Left renal cortex interstitium (tissue), 4 donors: ENCODE measurements at places on chromosomes 1 and 21. TPM values are rescaled to one million over a fixed set of nuclear protein-coding genes. Genes with fewer than 3 reads are reported as not detected.
A peak's percentile ranks its signal among the peaks of the same experiment; 100 is the strongest.

GRCh38 chr1:156654700-156655099 is 12.8 kb downstream of the BCAN start:
- no peak for DNase-seq

- peak; percentile 77 for DNase-seq
Measured at GRCh38 chr1:65309304-65310077, at the start of gene DNAJC6. Gene DNAJC6 (plus strand): TSS chr1:65309543. CDS start chr1:65309746, 203 bp downstream.

- no peak for DNase-seq
Measured at GRCh38 chr1:55276671-55277376, 61.7 kb upstream of the USP24 start.

Gene LCE3D
- not detected for polyA plus RNA-seq

DNA sequence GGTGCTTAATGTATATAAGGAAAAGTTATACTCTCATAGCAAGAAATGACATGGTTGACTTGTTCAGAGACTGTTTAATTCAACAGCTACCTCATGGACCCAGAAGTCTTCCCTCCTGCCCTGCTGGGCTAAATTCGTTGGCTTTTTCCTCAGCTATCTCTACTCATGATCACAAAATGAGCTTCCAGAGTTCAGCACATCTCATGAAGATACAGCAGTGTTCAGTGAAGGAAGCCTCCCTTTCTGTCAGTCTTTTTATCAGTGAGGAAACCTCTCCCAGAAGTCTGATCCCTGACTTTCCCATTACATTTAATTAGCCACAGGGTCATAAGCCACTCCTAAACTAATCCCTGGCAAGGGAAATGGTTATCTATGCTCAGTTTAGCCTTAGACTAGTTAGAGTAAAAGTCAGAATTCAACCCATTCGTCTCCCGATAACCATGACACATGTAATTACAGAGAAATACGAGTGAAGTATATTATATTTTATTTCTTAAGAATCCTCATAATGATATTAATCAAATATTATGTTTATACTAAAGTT is 97.5 kb downstream of the DENND1B start:
- no peak for DNase-seq

DNA sequence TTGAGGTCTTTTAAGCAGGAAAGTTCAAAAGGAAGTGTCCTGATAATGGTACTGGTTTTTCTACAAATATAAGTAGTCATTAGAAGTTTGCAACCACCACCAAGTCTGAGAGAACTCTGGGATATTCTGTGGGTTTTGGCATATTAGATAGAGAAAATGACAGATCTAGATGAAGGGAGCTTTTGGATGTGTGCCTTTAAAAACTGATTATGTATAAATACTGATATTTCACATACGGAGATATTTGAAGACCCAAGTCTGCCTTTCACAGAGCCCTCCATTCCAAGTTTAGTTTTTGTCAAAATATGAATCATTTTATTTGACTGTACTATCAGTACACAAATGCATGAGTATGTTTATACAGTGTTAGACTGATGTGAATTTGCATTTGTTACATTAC is 48.6 kb downstream of the DPH5 start:
- no peak for DNase-seq
